ENCODE measurements at places on chromosomes 1 and 21.
A peak's percentile ranks its signal among the peaks of the same experiment; 100 is the strongest.

GRCh38 chr1:37931361-37932158, 15.3 kb downstream of the INPP5B start:
- DNase-seq: peak; percentile 97

- DNase-seq: no peak
These were observed 49.0 kb downstream of the KCNN3 start for GRCh38 chr1:154821083-154821482.

GRCh38 chr1:88801575-88802208, 89.7 kb downstream of the GTF2B start:
- peak; percentile 38 for DNase-seq

GRCh38 chr1:173266841-173267240, 59.7 kb upstream of the TNFSF4 start:
- no peak for DNase-seq

GRCh38 chr1:153957744-153958110, 685 bp downstream of the CRTC2 start:
- DNase-seq: peak; percentile 69

GRCh38 chr21:44360159-44360558, 6.7 kb downstream of the TRPM2 start:
- peak; percentile 80 for DNase-seq

DNA sequence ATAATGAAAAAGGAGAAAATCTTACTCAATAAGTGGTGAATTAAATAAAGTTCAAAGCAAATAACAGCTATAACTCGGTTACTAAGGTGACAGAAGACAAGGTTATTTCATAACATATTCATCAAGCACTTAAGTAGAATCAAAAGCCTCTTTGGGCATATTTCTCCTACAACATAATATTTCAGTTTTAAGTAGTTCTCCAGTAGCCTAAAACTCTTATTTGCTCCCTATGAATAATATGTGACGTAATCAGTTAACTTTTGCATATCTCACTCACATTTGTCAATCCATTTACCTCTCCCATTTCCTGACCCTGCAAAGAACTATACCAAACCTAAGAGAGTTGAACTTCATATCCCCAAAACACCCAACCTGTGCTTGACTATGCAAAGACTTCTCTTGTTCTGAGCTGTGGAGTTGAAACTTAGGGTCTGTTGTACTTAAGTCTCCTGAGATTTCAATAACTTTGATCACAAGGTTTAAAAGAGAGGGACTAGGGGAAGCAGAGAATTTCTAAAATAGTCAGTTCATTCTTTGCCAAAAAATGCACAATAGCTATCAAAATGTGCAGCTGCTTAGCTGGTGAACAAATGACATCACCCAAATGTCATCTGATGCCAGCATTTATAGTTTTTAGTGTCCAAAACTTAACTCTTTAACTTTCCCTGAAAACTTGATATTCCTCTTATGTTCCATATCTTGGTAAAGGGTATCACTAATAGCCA, 37.2 kb downstream of the TTLL7 start:
- no peak for DNase-seq

- DNase-seq: no peak
These were observed 38.2 kb upstream of the USH2A start for GRCh38 chr1:216461466-216461865.
